Stomach (tissue), 19 donors: ENCODE measurements at places on chromosomes 3 and 15.

DNA sequence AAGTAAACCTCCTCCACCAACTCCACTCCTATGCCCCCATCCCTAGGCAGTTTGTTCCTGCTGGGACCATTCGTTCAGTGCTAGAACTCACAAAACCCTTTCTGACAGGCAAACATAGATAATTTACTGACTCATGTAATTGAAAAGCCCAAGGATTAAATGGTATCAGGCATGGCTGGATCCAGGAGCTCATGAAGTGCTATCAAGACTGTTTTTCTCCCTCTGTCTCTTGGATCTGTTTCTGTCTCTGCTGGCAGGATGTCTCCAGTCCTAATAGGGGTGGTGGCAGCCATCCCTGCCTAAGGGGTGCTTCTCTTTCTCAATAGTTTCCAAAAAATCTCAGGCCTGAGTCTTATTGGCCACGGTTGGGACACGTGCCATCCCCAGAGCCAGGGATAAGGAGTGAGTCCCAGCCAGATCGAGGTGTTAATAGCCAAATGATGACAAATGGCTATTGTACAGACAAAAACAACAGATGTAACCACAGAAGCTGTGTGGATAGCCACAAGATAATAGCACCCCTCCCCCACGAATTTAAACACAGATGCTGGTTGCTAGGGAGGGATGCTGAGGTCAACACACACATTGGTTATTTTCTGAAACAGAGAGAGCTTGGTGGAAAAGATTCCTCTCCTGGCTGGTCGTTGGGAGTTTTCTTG is 168.6 kb downstream of the SHQ1 start:
- no peak for DNase-seq
- no peak overlapping the region for H3K4me3 ChIP-seq
- H3K27ac ChIP-seq = no peak overlapping the region
- H3K4me1 ChIP-seq = no peaks in the 10 kb centered on the region

- H3K4me1 ChIP-seq = no peaks in the 10 kb centered on the region
- H3K36me3 ChIP-seq = peaks cover 2% of the 10 kb centered on the region
- DNase-seq = no peak
- H3K4me3 ChIP-seq = no peak overlapping the region
- no peak overlapping the region for H3K27ac ChIP-seq
- no peaks in the 10 kb centered on the region for H3K27me3 ChIP-seq
Observed at GRCh38 chr3:143998266-143998665, 26.6 kb downstream of the DIPK2A start.

GRCh38 chr3:149376718-149377407 is 586 bp downstream of the TM4SF1 start:
- peak overlapping the region; percentile 82 for H3K27ac ChIP-seq
- no peak for DNase-seq
- no peaks in the 10 kb centered on the region for H3K36me3 ChIP-seq

GRCh38 chr15:25236143-25236860 is 202.5 kb downstream of the UBE3A start:
- H3K27ac ChIP-seq = no peak overlapping the region
- no peaks in the 10 kb centered on the region for H3K27me3 ChIP-seq
- no peaks in the 10 kb centered on the region for H3K4me1 ChIP-seq
- no peak overlapping the region for H3K4me3 ChIP-seq
- no peaks in the 10 kb centered on the region for H3K36me3 ChIP-seq
- DNase-seq = no peak

DNA sequence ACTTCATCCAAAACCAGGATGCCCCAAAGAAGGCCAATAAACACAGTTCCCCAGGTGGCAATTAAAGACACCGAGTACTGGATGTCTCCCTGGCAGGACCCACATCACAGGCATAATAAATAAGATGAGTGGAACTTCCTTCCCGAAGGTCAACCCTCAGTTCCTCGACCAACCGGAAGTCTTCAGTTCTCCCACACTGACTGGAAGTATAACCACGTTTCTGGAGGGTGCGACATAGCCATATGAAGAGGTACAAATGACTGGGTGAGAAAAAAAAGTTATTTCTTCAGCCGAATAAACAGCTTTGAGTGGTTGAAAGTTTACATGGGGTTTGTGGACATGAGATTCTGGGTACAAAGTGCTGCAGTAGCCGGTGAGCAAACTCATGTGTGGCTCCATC is 34.6 kb upstream of the MUC13 start:
- H3K4me1 ChIP-seq = peaks cover 37% of the 10 kb centered on the region
- DNase-seq = no peak
- no peaks in the 10 kb centered on the region for H3K36me3 ChIP-seq
- H3K4me3 ChIP-seq = no peak overlapping the region
- no peaks in the 10 kb centered on the region for H3K27me3 ChIP-seq

DNA sequence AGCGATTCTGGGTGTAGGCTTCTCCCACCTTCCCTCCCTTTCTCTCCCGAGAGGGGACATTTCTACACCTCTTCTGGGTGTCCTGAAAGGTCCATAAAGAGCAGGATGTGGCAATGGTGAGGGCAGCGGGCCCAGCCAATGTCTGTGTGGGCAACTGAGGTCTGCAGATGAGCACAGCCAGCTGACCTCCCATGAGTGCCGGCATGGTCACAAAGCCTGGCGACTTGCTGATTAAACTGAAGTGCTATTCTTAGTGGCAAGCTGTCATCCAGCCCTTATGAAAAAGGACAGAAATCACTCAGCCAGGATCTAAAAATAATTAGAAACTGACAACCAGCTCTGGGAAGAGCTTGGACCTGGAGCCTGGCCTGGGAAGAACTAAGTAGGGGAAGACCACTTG is 124.3 kb upstream of the RGMA start:
- no peaks in the 10 kb centered on the region for H3K36me3 ChIP-seq
- no peak overlapping the region for H3K4me3 ChIP-seq
- DNase-seq = no peak

GRCh38 chr3:54547051-54547450 is 380.8 kb downstream of the LRTM1 start:
- no peaks in the 10 kb centered on the region for H3K27me3 ChIP-seq
- H3K27ac ChIP-seq = no peak overlapping the region
- H3K4me1 ChIP-seq = no peaks in the 10 kb centered on the region
- no peak overlapping the region for H3K4me3 ChIP-seq
- H3K36me3 ChIP-seq = no peaks in the 10 kb centered on the region
- DNase-seq = no peak

GRCh38 chr3:160676547-160677303 is at the start of gene ARL14:
Gene ARL14 (plus strand): TSS chr3:160677160. CDS start chr3:160677347, 187 bp downstream.
- peak within 1 kb of the TSS; percentile 9 for H3K4me3 ChIP-seq
- peak; percentile 39 for DNase-seq
- no peaks in the 10 kb centered on the region for H3K36me3 ChIP-seq

DNA sequence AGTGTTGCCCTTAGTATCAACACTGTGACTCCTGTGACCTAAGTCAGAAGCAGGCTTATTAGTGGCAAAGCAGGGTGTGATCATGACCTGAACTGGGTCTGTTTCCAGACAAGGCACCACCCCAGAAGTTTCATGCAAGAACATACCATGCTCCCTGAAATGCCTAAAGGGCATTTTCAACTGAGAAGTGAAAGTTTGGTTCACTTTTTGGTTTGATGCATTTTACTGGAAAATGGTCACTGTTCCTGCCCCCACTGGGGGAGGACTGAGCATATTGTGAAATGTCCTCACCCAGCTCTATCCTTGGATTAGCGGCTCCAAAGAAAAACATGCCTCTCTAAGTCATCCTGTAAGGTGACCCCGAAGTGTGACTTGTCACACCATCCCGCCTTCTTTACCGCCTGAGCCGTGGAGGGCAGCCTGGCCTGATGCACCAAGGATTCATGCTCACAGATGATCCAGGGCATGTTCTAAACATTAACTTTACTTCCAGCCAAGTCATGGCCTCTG is 3.1 kb upstream of the FAM240A start:
- H3K4me1 ChIP-seq = no peaks in the 10 kb centered on the region
- no peaks in the 10 kb centered on the region for H3K36me3 ChIP-seq
- no peak overlapping the region for H3K27ac ChIP-seq
- no peak for DNase-seq
- no peaks in the 10 kb centered on the region for H3K27me3 ChIP-seq
- no peak overlapping the region for H3K4me3 ChIP-seq

DNA sequence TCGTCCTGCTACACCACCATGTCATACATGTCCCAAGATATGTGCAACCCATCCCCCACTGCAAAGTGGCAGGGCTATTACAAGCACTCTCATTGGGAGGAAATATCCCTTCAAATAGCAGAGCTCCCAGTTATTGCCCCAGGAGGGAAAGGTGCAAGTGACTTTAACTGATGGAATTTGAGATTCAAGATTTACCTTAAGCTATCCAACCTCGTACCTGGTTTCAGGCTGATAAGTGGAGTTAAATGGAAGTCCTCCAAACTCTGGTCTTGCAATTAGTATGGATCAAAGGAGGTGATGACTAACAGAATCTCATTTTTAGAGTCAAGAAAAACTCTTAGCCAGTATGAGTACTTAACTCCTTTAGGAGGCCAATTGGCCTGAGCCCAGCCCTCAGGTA is 2.1 kb downstream of the SLCO2A1 start:
- H3K27me3 ChIP-seq = peaks cover 22% of the 10 kb centered on the region
- peak overlapping the region; percentile 59 for H3K4me3 ChIP-seq
- H3K36me3 ChIP-seq = no peaks in the 10 kb centered on the region
- no peak overlapping the region for H3K27ac ChIP-seq

- H3K4me1 ChIP-seq = no peaks in the 10 kb centered on the region
- no peak for DNase-seq
- no peak overlapping the region for H3K4me3 ChIP-seq
- no peak overlapping the region for H3K27ac ChIP-seq
- no peaks in the 10 kb centered on the region for H3K36me3 ChIP-seq
- no peaks in the 10 kb centered on the region for H3K27me3 ChIP-seq
Observed at GRCh38 chr15:33396475-33396874, 85.7 kb downstream of the RYR3 start.

DNA sequence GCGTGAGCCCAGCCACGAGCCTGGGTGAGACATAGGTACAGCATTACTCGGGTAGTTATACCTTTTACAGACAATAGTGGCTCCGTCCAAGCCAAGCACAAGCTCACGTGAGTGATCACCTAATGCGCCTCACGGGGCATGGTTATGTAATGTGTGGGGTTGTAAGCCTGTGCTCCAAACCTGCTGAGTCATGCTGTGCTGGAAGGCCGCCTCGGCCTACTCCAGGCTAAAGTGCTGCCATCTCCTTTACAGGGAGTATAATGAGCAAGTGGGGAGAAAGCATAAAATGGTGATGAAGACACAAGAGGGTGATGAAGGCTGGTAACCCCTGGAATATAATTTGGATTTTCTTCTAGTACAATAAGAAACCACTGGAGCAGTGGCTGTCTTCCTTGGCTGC is 175.8 kb upstream of the STT3B start:
- H3K27me3 ChIP-seq = no peaks in the 10 kb centered on the region
- DNase-seq = no peak
- no peak overlapping the region for H3K4me3 ChIP-seq
- no peaks in the 10 kb centered on the region for H3K36me3 ChIP-seq
- no peak overlapping the region for H3K27ac ChIP-seq

DNA sequence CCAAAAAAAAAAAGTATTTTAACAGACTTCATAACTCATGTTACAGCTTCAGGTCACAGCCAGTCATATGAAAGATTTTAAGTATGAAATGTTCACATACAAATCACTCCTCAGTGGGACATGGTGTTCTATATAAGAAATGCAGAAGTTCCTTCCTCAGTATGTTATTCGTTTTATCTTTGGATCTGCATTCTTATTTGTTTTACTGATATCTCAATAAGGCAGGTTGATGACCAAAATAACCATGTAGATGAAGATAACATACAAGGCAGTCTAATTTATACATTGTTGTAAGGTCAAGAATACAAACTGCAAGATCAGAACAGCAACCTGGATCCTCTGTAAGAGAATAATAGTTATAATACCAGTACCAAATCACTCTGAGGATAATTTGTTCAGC is 75.6 kb downstream of the CHAC1 start:
- no peak for DNase-seq
- H3K4me3 ChIP-seq = no peak overlapping the region
- H3K27me3 ChIP-seq = no peaks in the 10 kb centered on the region
- H3K27ac ChIP-seq = no peak overlapping the region
- peaks cover 8% of the 10 kb centered on the region for H3K4me1 ChIP-seq

DNA sequence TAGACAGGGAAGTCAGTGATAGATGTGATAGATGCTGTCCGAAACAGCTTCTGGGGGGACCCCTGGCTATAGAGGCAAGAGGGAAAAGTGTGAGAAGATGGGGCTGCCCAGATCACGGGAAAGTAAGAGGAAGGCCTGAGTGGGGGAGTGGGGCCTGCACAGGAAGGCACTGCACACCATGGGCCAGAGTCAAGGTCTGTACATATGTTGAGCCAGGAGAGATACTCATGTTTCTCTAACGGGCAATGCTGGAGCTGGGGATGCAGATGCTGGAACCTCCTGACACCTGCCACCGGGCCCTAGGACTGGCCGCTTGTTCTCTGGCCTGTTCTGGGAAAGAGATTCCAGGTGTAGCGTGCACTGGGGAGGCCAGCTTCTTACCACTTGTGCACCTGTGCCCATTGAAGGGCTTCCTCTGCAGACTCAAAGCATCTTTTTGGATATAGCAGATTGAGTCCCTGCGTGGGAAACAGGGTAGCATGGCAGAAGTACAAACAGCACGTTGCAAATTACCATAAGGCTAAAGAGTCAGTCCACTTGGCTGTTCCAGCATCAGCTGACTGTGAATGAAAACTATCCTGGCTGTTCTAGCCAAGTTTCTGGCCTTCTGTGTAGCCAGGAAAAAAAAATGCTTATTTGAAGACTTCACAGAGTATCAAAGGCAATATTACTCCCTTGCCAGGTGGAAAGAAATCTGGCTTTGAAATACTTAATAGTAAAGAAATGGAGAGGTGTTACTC is 77.1 kb upstream of the GSK3B start:
- no peak for DNase-seq
- no peak overlapping the region for H3K4me3 ChIP-seq
- H3K27ac ChIP-seq = no peak overlapping the region
- H3K4me1 ChIP-seq = peaks cover 8% of the 10 kb centered on the region
- no peaks in the 10 kb centered on the region for H3K36me3 ChIP-seq

DNA sequence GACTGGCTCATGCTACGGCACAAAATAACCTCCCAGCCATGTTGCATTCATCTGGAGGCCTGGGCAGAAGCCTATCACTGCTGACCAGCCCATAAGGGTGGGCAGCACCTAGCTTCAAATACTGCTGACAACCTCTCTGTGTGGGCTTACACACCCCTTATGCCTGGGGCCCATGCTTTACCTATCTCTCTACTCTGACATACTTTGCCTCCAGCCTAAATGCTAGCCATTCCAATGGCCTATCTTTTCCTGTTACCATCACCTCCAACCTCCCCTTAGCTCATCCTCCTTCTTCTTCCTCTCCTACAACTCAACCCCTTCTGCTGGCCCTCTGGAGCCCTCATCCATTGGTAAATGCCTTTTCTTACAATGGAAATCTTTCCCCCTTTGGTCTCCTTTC is 41.0 kb upstream of the PPP2R3A start:
- no peaks in the 10 kb centered on the region for H3K27me3 ChIP-seq
- no peaks in the 10 kb centered on the region for H3K36me3 ChIP-seq
- no peak overlapping the region for H3K4me3 ChIP-seq
- DNase-seq = no peak
- peaks cover under 1% of the 10 kb centered on the region for H3K4me1 ChIP-seq

DNA sequence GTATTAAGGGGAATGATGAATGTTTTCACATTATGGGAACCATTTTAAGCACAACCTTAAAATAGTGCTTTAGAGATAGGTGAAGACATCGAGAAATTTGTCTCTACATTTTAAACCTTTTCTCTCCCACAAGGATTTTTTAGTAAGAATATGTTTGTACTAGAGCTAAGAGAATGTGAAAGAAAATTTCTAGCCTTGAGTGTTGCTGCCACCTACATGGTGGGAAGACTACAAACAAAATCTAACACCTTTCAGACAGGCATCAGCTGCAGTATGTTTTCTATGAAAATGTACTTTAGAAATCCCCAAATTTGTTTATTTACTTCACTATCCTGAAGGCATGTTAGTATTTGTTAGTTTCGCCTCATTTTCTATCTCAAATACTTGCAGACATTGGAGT is 247.4 kb downstream of the WDR72 start:
- peak; percentile 46 for DNase-seq
- H3K27ac ChIP-seq = no peak overlapping the region
- H3K27me3 ChIP-seq = no peaks in the 10 kb centered on the region
- no peaks in the 10 kb centered on the region for H3K36me3 ChIP-seq
- no peak overlapping the region for H3K4me3 ChIP-seq
- H3K4me1 ChIP-seq = no peaks in the 10 kb centered on the region
